ENCODE measurements at places on chromosomes 7 and 10.

DNA sequence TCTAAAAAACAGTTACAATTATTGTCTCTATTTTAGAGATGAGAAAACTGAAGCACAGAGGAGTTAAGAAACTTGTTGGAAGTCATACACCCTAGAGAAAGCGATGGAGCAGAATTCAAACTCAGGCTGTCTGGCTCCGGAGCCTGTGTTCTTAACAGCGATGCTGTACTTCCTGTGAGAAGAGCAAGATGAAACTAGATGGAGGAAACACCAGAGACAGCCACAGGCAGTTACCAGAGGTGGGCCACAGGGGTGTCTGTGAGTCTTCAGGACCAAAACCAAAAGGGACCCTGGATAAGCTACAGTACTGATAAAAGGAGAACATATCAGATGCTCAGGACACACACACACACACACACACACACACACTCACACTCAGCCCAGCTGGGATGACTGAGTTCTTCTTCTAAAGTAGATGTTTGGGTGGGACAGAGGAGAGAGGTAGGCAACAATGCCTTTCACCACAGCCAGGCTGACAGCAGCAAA, 289.2 kb downstream of the FZD1 start:
- no peak for DNase-seq

GRCh38 chr10:88408096-88408495, 175.0 kb downstream of the RNLS start:
- DNase-seq: no peak

DNA sequence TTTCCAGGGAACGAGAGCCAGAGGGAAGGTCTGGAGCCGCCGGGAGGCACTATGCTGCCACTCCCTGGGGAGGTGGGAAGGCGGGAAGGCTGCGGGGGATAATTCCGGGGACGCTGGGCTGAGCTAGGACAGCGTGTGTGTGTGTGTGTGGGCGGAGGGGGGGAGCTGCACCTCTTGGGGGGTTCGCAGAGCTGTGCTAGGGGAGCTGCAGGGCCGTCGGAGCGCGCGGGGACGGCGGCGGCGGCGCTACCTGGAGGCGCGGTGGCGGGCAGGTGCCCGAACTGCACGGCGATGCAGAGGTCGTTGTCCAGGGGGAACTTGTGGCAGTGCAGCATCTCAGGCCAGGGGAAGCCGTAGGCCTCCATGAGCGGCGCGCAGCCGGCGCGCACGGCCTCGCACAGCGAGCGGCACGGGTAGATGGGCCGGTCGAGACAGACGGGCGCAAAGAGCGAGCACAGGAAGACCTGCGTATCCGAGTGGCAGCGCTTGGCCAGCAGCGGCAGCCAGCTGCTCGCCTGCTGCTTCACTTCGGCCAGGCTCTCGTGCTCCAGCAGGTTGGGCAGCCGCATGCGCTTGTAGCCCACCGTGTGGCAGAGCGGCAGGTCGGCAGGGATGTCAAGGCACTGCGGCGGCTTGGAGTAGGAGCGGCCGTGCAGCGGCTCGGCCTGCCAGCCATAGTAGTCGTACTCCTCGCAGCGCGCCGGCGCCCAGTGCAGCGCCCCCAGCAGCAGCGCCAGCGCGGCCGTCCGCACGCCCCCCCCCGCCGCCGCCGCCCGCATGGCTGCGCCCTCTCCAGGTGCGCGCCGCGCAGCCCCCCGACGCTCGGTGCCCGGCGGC, 526 bp downstream of the SFRP5 start:
- no peak for DNase-seq

DNA sequence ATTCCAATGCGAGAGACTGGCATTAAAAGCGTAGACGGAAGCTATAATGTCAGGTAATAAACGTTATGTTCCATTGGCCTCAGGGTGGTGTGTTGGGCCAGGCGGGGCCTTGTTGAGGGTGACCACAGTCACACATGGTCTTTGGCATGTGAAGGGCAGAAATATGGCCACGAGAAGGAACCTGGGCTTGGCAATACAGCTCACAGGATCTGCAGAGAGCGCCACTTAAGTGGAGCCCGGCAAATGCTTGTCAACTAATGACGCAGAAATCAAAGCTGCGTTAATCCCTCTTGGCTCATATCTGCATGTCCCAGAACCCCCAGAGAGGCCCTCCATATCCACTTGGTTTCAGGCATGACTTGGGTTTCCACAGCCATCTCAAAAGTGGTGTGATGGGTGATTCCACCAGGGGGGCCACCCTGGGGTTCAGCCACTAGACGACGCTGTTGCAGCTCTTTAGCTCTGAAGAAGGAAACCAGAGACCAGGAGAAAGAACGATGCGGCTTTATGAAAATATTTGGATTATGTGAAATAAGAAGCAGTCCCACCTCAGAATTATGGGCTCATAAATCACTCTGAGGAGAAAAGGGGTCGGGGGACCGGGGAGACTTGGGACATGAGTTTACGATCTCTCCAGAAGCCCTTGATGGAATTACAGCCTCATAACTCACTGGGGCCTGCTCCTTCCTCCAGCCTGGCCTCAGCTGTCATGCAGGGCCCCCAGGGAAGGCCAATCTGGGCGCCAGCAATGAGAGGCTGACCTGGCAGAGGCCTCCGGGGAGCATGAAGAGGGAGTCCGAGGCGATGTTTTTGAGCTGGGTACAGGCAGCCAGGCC, 462.5 kb downstream of the PLXNA4 start:
- DNase-seq: no peak

GRCh38 chr10:77648472-77648871, 10.9 kb upstream of the KCNMA1 start:
- no peak for DNase-seq

- no peak for DNase-seq
These were observed 101.5 kb upstream of the NPVF start for GRCh38 chr7:25329815-25330214.

DNA sequence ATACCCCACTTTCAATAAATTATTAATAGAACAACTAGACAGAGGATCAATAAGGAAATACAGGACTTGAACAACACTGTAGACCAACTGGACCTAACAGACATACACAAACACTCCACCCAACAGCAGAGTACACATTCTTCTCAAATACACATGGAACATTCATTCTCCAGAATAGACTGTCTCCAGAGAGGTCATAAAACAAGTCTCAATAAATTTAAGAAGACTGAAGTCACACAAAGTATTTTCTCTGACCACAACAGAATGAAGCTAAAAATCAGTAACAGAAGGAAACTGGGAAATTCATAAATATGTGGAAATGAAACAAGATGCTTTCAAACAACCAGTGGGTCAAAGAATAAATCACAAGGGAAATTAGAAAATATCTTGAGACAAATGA, 119.8 kb downstream of the SMURF1 start:
- DNase-seq: no peak

DNA sequence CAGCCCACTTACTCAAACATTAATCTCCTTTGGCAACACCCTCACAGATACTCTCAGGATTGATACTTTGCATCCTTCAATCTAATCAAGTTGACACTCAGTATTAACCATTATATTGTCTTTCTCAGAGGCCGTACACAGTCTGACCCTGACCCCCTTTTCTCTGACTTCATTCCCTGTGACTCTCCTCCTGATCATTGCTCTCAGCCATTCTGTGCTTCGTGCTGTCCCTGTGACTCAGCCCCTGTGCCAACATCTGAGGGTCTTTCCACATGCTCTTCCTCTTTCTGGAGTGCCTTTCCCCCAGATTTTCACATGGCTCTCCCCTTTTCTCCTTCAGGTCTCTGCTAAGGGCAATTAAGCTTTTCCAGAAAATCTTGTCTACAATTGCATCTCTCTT, 289.0 kb upstream of the PHYHIPL start:
- no peak for DNase-seq

DNA sequence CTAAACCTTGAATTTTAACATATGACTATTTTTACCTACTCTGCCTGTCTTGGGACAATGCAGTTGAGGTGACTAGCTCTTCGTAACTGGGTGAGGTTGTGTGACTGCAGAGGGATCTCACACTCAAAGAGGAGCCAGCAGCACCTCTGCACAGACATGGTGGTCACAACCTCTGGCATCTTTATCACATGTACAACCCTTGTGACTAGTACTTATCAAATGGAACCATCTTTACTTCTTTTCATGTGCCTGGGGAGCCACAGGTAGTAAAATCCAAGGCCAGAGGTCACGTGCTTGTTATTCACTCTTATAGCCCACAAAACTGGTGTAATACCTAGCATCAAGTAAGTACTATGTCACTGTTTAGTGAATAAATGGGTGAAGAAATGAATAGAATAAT, 244.3 kb downstream of the COBL start:
- no peak for DNase-seq

- DNase-seq: no peak
These were observed 283.9 kb downstream of the PRKG1 start for GRCh38 chr10:51358227-51358626.

GRCh38 chr10:11454958-11455566, 156.4 kb downstream of the USP6NL start:
- no peak for DNase-seq

DNA sequence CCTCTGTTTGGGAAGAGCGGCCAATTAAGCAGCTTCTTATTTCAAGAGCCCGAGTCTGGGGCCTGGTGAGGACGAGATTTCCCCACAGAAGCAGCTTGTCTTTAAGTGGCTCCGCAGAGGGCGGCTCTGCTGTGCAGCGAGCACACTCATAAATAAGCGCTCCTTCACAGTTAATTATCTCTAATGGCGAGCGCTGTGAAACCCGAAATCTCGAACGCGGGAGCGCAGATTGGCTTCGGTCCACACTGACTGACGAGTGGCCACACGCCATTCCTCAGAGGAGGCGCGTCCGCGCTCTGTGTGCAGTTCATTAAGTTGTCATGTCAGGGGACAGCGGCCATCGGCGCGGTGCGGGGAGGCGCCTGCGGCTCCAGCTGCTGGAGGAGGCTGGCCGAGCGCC, 560.9 kb downstream of the DNAJB6 start:
- no peak for DNase-seq

DNA sequence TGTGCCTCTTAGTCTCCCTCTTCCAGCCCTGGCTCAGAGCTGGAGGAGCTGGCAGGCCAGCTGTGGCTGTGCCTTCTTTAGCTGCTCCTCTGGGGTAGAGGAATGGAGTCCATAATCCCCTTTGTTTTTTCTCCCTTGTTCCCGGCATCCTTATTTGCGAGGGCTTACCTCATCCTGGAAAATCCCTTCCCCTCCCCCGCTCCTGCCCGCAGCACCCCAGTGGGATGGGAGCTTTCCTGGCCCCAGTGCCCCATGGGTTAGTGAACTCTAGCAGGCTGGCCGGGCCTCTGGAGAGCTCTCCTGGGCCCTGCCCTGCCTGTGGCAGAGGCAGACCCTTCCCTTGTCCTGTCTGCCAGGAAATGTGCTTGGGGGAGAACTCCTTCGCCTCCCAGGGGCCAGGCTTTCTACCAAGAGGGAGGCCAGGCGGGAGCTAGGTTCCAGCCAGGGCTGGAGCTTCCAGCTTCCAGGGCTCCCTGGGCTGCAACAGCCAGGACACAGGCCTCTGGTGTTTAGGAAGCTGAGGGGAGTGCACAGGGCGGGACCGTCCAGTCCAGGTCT, 16.5 kb upstream of the TRIM8 start:
- DNase-seq: no peak

DNA sequence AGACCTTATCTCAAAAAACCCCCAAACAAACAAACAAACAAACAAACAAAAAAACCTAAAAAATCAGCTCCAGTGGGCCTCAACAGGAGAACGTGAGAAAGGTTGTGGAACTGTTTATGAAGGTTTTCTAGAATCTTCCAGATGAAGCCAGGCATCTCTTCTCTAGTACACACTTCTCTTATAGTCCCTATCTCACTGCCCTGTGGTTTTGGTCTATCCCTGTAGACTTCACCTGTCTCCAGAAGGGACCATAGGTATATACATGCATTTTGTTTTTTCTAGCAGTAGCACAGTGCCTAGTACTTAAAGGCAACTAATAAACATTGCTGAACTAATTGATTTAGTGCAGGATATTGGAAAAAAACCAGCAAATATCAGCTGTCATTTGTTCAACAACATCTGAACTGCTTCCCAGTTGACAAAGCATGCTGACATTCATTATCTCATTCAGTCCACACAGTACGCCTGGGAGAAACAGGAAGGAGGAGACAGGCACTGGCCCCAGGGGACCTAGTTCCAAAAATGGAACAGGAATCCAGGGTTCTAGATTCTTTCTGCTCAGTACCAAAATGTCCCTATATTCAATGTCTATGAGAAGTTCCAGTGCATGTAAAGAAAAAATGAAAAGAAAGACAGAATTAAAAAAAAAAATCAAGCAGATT, 59.8 kb downstream of the C10orf67 start:
- no peak for DNase-seq

DNA sequence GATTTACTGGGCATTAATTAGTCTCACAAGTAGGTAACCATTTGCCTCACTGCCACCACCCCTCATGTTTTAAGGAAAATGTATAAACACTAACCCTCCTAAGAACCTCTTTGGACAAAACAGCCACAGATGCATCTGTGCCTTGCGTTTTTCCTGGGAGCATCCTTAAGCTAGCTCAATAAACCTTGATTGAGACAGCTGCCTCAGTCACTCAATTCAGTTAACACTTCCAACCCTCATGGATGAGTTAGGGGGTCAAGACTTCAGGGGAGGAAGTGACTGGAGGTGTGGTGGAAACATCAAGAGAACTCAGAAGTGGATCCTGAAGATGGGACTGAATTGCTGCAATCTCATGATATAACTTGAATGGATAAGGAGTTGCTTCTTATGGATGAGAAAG, 31.5 kb downstream of the CUL2 start:
- no peak for DNase-seq

GRCh38 chr7:1942941-1943289, 272.8 kb downstream of the ELFN1 start:
- DNase-seq: no peak

GRCh38 chr10:47038881-47039561, 127.8 kb downstream of the PTPN20 start:
- no peak for DNase-seq

GRCh38 chr10:124000792-124001201, 92.6 kb downstream of the CHST15 start:
- DNase-seq: no peak

DNA sequence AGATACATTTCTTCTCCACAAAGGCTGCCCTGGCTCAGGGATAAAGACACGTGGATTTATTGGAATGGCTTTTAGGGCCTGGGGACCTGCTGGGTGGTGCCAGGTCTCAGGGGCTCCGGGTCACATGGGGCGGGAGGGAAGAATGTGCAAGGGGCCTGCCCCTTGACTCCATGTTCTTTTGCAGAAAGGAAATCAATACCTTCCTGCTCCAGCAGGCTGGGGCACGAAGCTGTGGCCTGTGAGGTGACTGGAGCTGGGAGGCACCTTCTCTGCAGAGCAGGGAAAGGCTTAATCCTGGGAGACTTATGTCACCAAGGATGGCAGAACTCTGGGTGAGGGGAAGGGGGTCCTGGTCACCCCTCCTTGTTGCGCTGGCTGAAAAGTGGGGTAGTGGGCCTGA, 42.3 kb upstream of the GNA12 start:
- DNase-seq: no peak

DNA sequence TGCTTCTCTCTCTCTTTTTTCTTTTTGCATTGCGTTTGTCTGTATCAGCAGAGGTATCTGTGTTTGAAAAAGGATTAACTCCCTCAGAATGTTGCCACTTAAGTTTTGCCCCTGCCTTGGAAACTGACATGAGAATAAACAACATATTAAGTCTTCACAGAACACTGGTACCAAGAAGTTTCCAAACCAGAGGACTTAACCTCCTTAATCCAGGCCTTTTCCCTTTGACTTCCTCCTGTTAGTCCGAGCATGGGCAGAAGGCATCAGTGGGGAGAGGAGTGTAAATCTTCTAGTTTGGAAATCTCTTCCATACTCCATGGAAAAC, 681.4 kb downstream of the LRMDA start:
- no peak for DNase-seq

- DNase-seq: no peak
These were observed 132.6 kb downstream of the ELMO1 start for GRCh38 chr7:37315772-37316715.
